Left ventricle myocardium superior (tissue), 1 donor: ENCODE measurements at places on chromosomes 13 and 19. TPM values are rescaled to one million over a fixed set of nuclear protein-coding genes. Genes with fewer than 3 reads are reported as not detected.

- peak; percentile 81 for DNase-seq
Measured at GRCh38 chr19:38705197-38706019, 38.9 kb downstream of the CAPN12 start.

Gene WDR87
- total RNA-seq, result not detected

- DNase-seq, result no peak
Measured at GRCh38 chr13:32407854-32408253, 20.1 kb downstream of the N4BP2L1 start.

DNA sequence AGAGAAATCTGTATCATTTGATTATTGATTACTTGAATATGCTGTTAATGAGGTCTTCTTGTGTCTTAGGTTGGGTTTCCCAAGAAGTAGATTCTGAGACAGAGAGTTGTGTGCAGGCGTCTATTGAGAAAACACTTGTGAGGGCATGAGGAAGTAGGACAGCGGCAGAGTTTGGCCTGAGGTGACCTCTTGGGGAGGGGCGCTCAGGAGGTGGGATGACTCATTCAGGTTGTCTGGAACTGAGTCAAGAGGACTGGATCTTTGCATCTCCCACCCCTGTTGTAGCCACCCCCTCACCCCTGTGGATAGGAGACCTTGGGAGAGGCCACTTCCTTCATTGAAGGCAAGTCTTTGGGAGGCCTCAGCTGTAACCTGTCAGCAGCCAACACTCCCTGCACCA, 35.2 kb upstream of the WDFY2 start:
- no peak for DNase-seq

GRCh38 chr19:47152632-47153031, 22.0 kb downstream of the SAE1 start:
- DNase-seq, result no peak

Gene NLRP7
- total RNA-seq, result not detected

DNA sequence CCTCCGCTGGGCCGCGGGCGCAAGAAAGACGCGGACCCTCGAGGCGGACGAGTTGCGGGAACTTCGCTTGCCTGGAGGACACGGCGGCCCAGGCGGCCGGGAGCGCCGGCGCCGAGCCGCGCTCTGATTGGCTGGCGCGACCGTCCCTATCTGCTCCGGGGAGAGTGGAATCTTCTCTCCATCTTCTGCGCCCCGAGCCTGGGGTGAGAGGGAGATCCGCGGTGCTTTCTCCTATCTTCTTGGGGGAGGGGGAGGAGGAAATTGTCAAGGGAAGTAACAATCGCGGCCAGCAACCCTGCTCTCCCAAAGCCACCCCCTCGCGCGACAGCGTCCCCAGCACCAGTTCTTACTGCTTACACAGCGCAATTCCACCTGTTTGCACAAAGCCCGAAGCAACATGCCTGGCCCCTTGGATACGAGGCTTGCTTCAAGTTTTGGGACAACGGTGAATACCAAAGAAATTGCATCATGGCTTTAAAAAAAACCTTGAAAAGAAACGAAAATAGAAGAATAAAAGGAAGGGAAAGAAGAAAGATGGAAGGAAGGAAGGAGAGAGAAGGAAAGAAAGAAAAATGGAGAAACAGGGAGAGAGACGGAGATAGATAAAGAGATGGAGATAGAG, 4.8 kb downstream of the SOX21 start:
- no peak for DNase-seq

GRCh38 chr13:47121092-47121763, 224.4 kb upstream of the HTR2A start:
- DNase-seq, result no peak

DNA sequence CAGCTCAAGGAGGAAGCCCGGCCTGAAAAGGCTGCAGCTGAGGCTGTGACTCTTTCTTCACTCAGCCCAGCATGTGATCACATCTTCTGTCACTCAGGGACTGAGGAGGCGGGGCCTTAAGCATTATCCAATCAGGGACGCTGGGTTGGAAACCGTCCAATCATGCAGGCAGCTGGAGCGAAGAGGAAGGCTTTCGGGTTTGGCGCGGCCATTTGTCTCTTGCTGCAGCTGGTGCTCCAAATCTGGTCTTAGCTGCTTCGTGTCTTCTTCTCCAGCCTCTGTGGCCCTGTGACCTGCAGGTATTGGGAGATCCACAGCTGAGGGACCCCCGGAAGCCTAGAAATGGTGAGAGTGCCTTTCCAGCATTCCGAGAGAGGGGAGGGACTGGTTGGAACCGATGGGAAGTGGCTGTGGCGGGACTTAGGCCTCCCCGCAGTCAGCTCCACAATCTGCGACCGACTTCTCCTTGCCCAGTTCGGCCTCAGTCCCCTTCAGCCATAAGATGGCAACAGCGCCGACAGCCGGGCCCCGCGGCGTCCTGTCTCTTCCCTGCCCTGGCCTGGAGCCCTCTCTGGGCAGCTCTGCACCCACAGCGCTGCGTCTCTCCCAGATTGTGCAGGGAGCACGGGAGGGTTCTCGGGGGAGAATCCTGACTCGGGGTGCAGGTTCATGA, at the start of gene ZNF90:
Gene ZNF90, plus strand, starts transcription at position 210 of the 673 bp plus-strand sequence. Its CDS starts 133 bp downstream, at position 343.
- DNase-seq, result peak; percentile 92

GRCh38 chr13:82878536-82878935, 1003.7 kb downstream of the SLITRK1 start:
- DNase-seq, result no peak

Gene ACP5
- 2.5 TPM for total RNA-seq

Gene CPB2
- not detected for total RNA-seq

Gene GIPC3
- 1.9 TPM for total RNA-seq

GRCh38 chr19:34259367-34260095, 5.2 kb downstream of the GARRE1 start:
- no peak for DNase-seq

DNA sequence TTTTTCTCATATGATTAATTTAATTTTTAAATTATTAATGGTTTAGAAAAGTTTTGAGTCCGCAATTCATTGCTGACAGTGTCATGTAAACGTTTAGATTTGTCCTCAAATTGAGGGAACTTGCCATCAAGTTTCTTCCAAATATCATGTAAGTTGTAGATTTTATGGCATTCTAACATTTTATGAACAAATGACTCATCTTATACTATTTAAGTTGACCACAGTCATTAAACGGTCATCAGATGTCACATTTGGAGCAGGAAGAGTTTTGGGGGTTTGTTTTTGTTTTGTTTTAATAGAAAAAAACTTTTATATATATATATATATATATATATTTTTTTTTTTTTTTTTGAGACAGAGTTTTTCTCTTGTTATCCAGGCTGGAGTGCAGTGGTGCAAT, 4.3 kb downstream of the ZNF114 start:
- DNase-seq, result no peak

DNA sequence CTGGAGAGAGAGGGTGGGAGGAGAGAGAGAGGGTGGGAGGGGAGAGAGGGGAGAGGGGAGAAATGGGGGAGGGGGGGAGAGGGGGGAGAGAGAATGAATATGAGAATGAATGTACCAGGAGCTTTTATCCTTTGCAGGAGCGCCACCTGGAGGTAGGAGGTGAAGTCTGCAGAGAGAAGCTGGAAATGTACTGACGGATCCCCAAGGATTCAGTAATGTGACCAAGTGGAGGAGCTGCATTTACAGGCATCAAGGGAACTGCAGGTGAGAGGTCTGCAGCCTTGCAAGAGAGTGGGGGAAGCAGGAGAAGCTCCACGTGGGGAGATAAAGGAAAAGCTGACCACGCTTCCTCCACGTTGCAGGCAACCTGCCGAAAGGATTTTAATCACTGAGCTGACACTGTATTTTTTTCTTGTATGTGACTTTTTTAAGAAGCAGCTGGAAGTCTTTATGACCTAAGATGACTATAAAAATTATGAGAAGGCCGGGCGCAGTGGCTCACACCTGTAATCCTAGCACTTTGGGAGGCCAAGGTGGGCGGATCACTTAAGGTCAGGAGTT, 33.7 kb downstream of the VSTM1 start:
- DNase-seq, result peak; percentile 38

DNA sequence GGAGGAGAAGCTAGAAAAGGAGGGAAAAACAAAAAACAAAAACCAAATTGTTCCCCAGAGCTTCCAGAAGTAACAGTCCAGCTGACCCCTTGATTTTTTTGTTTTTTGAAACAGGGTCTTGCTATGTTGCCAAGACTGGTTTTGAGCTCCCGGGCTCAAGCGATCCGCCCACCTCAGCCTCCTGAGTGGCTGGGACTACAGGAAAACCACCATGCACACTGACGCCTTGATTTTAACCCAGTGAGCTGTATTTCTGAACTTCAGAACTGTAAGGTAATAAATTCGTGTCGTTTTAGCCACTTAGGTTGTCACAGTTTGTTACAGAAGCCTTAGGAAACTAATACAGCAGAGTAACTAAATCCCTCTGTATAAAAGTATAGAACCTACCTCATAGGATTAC, 1.1 kb upstream of the NEK3 start:
- DNase-seq, result no peak

GRCh38 chr13:91184244-91184926, 163.1 kb upstream of the MIR17HG start:
- DNase-seq, result no peak

- no peak for DNase-seq
Measured at GRCh38 chr13:40161931-40162330, 504.5 kb downstream of the FOXO1 start.

Gene N4BP2L1
- total RNA-seq, result 3.9 TPM

DNA sequence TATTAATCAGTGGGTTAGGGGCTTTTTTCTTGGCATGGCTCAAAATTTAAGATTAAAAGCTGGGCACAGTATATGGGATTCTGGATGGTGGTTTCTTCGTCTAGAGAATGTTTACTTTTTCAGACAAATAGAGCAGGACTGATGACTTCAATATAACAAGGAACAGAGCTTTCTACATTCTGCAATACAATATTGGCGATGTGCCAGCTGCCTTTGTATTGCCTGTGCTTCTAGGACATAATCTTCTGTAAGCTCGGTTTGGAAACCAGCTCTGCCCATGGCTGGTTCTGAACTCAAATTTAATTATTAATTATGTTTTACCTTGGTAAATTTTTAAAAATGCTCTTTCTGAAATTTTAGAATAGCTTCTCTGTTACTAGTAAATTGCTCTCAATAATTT, 139.1 kb upstream of the TRPC4 start:
- DNase-seq, result no peak

- peak; percentile 56 for DNase-seq
Measured at GRCh38 chr13:25300861-25301346, 521 bp upstream of the NUP58 start.

DNA sequence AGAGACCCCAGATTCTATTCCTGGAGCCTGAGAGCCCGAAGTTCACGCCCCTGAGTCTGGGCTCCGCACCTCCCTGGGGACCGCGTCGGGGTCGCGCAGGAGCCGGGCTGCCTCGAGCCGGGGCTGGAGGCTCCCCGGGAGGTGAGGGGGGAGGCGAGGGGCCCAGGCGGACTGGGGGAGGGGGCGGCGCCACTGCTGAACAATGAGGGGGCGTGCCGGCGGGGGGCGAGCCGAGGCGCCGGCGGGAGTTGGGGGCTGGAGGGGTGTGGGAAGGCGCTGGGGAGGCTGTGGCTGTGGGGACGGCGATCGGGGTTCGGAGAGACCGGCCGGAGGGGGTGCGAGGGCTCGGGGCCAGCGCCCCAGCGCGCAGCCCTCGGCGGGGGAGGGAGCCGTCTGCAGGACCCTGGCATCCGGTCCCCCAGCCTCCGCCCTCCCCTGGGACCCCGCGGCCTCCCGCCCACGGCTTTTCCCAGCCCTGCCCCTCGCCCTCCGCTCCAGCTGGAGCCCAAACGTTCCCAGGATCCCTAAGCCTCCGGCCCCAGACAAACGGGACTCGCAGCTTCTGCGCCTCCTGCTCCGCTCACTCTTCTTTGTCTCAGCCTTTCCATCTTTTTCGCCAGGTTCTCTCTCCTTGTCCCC, 922 bp downstream of the PLEKHG2 start:
- peak; percentile 84 for DNase-seq

Gene IZUMO2
- total RNA-seq, result not detected

GRCh38 chr13:27353166-27353583, 71.2 kb upstream of the GTF3A start:
- DNase-seq, result no peak

- DNase-seq, result no peak
Measured at GRCh38 chr19:14370169-14370939, 10.9 kb upstream of the ADGRE5 start.

Gene ZFR2
- total RNA-seq, result not detected

GRCh38 chr19:57708641-57709361, at the start of gene ZNF154:
ZNF154 (minus strand) TSS chr19:57709204; CDS start chr19:57708971, 233 bp downstream.
- DNase-seq, result peak; percentile 39

DNA sequence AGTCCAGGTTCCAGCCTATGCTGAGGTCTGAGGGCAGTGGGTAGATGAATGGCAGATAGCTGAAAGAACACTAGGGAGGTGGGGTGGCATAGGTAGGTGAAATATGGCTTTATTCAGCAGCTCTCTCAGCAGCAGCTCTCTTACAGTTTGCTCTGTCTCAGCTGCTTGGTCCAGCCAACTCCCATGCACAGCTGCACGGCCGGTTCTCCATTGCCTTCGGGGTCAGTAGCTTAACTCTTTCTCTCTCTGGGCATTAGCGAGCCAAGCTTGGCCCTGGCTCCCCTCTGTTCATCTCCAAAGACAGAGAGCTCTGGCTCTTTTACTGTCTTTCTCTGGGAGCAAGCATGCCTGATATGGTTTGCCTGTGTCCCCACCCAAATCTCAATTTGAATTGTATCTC, 151.9 kb downstream of the MYO16 start:
- DNase-seq, result no peak

DNA sequence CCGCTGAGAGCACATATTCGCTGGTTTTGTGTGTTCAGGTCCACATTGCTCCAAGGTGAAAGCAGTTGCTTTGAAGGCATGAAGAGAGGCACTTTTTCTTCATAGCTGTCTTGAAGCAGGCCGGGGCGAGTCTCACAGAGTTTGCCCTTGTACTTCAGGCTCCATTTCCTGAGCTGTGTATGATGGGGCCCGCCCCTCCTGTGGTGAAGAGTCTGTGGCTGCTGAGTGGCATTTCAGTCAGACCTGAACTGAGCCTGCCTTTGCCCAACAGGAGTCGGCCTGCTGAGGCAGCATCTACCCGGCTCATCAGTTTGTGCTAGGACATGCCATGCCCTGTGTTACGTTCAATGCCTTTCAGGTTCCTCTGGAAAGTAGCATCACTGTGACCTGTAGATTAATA, 44.4 kb upstream of the C1QTNF9 start:
- DNase-seq, result no peak

GRCh38 chr13:107866032-107866940, 349.1 kb downstream of the LIG4 start:
- no peak for DNase-seq

DNA sequence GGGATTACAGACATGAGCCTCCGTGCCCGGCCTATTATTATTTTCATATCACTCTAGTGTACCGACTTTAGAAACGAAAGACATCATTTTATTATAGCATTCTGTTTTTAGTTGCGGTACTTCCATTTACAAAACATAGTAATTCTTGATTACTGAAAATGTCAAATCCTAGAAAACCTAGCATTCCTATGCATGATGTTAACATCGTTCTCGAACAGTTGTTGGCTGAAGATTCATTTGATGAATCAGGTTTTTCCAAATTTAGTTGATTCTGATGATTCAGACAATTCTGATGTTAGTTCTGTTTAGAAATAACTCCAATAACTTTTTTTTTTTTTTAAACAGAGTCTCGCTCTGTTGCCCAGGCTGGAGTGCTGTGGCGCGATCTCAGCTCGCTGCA, 11.5 kb upstream of the MTRF1 start:
- DNase-seq, result no peak

GRCh38 chr13:28120317-28120716, 18.0 kb upstream of the PAN3 start:
- DNase-seq, result no peak
